ENCODE measurements at places on chromosomes 3 and 15.
A peak's percentile ranks its signal among the peaks of the same experiment; 100 is the strongest.

GRCh38 chr15:87660251-87661129 is 596.0 kb downstream of the NTRK3 start:
- DNase-seq, result no peak

- DNase-seq, result no peak
Observed at GRCh38 chr3:31404871-31405270, 127.9 kb upstream of the STT3B start.

GRCh38 chr3:61520966-61521628 is 40.3 kb upstream of the PTPRG start:
- DNase-seq, result peak; percentile 34

DNA sequence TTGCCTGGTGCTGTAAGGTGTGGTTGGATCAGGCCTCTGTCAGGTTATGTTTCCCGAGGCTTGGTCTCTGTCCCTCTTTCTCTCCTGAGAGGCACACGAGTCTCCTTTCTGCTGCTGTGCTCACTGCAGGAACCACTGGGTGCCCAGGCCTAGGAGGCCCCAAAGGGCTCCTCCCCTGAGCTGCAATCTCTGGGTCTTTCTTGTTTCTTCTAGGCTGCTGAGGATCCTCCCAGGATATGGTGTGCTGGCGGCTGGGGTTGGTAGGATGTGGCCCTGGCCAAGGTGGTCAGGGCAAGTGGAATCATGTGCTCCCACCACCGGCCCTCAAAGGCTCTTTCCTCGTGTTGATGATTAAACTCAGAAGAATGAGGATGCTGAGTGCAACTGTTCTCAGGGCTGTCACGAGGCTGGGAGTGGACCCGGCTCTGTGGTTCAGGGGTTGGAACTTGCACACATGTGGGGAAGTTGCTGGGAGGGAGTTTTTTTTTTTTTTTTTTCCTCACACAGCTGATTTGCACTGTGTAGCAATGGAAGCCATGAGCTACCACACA is 43.6 kb upstream of the CTSH start:
- DNase-seq, result no peak

DNA sequence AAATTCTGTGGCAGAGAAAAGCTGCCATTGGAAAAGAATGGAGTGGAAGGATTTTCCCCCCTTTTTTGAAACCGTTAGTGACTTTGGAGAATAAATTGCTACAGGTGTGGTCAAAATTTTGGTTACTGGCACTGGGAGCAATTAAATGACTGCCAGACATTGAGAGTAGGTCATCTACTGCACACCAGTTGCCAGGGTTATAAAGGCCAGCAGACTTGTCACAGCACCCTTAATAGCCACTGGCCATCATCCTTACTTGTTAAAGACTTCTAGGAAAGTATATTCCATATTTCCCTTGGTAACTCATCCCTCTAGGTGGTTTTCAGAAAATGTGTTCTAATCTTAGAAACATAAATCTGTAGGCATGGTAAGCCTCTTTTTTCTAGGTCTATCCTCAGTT is 8.0 kb downstream of the PIK3CA start:
- no peak for DNase-seq
